Cortex of kidney (tissue), 1 donor: ENCODE measurements at places on chromosomes 11 and 22.

GRCh38 chr22:37195921-37196320, 7.9 kb upstream of the C1QTNF6 start:
- no peak for DNase-seq

GRCh38 chr11:61293867-61294716, 1.0 kb downstream of the VWCE start:
- DNase-seq: no peak

DNA sequence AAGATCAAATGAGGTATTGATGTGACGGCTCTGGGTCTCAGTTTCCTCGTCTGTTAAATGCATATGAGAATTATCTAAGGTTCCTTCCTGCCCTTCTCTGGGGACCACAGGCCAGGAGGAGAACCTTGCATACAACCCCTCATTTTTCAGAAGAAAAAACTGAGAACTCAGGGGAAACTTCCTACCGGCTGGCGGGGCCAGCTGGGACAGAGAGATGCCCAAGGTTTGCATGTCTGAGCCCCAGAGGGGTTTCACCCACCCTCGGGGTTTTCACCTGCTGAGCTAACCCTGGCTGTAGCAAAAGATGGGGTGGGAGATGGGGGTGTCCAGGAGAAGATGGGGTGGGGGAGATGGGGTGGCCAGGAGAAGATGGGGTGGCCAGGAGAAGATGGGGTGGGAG, 4.3 kb downstream of the TNFRSF13C start:
- DNase-seq: no peak

GRCh38 chr11:109422870-109423465, 978 bp downstream of the C11orf87 start:
- DNase-seq: no peak

- DNase-seq: no peak
These were observed 13.3 kb downstream of the RBFOX2 start for GRCh38 chr22:36015155-36015810.
